ENCODE measurements at places on chromosomes 7 and 10.

DNA sequence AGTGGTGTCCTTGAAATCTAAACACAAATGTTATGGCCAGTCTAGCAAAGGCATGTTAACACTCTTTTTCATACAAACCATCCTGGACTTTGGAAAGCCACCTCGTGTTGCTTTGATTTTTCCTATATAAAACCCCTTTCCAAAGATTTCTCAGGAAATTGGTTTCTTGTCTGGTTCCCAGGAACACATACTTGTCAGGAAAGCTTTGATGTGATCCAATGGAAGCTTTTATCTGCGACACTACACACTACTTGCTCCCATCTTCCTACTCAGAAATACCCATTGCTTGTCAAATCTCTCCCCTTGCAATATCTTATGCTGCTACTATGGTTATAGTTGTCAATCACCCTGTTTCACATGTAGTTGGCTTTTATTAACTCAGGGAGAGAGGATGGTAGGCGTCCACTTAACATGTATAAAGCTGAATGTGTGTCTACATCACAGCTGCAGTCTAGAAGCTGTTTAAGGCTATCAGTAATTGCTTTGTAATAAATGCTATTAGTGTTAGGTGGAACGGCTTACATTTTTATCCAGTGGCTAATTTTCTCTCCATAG is 189.6 kb downstream of the GPAM start:
- DNase-seq = no peak

GRCh38 chr10:116849248-116850057 is at the start of gene ENO4:
ENO4 (plus strand) TSS chr10:116849499; CDS start chr10:116849567, 68 bp downstream.
- DNase-seq = peak; percentile 47

GRCh38 chr10:114575417-114576131 is 82.5 kb downstream of the ABLIM1 start:
- no peak for DNase-seq

DNA sequence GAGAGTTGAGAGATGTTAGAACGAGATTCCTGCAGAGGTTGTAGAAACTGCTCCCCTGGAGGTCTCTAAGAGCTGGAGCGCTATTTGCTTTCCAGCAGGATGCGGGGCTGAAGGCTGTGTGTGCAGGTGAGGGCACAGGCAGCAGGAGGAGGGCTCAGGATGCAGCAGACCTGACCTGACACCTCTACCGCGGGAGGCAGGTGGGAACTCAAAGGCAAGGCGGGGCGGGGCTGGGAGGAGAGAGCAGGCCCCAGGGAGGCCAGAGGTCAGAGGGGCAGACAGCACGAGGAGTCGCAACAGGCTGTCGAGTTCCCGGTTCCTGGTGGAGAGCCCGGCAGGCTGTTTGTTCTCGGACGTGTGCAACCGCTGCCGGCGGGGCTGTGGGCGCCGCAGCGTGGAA is 7.9 kb upstream of the CRTAC1 start:
- DNase-seq = no peak

DNA sequence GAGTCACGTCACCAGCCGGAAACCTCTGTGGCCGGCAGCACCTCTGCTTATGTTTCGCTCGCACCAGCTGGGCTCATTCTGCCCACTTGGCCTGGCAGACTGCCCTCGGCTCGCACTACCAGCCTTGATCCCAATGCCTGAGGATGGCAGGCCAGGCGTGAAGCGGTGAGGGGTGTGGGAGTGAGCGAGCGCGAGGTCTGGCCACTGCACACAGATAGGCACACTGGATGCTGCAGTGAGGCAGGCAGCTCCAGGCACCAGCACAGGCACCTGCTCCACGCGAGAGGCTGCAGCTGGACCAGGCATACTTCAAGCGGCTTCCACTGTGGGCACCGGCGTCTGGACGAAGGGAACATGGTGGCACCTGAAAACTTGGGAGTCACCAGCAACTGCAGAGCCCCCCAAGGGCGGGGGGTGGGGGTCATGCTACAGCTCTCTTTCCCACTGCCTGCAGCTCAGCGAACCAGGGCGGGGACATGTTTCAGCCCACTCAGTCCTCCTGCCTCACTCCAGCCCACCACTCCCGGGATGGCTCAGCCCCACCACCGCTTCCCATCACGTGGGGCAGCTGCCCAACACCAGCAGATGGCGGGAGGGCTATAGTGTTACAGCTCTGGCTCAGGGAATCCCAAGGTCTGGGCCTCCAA is 5.4 kb upstream of the DMTF1 start:
- no peak for DNase-seq

DNA sequence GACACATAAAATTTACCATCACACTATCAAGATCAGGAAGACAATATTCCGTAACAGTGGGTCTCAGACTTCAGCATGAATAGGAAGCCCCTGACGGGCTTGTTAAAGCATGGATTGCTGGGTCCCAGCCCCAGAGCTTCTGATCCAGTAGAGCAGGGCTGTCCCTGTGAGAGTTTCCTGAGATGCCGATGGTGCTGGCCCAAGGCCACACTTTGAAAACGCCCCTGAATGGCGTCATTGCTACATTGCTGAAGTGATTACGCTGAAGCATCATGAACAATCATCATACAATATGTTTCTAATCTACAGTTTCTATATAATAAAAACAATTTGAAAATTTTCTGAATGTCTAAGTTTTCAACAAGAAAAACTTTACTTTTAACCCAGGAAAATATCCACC is 38.0 kb upstream of the TMEM72 start:
- no peak for DNase-seq

DNA sequence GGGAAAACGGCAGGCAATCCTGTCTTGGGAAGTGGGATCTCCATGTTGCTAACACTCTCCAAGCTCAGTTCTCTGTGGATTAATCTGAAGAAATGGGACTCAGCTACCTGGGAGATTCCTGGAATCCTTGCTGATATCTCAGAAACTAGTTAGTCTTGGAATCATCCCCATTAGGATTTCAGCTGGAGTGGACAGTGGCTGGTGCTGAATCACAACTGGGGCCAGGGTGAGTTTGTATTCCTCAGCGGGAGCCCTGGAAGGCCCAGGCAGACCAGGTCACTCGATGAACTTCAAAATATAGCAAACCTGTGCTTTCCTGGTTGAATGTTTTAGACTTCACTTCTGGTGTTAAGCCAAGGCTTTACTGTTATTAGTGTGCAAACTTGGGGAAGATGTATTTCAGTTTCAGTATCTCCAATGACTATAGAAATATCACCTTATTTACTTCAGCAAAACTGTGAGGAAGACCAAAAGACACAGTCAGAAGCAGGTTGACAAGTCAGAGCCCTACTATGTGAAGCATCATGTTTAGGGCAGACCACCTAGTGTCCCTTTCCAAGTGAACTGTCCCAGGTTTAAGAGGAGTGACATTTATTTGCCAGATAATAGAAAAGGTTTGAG is 126.1 kb downstream of the AOAH start:
- DNase-seq = no peak

GRCh38 chr7:105270117-105270516 is 118.6 kb downstream of the SRPK2 start:
- DNase-seq = no peak

DNA sequence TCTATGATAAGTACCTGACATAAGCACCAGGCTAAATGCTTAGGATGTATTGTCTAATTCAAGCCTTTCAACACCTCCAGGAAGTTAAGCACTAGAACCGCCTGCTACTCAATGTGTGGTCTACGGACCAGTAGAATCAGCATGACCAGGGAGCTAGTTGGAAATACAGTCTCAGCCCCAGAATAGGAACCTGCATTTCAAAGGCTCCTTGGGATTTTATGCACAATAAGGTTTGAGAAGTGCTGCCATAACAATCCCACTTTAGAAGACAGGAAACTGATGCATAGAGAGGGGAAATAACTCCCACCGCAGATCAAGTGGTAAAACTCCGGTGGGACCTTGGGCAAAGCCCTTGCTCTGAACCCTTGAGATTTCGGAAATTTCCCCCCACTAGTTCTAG is 8.8 kb upstream of the DUSP5 start:
- no peak for DNase-seq

DNA sequence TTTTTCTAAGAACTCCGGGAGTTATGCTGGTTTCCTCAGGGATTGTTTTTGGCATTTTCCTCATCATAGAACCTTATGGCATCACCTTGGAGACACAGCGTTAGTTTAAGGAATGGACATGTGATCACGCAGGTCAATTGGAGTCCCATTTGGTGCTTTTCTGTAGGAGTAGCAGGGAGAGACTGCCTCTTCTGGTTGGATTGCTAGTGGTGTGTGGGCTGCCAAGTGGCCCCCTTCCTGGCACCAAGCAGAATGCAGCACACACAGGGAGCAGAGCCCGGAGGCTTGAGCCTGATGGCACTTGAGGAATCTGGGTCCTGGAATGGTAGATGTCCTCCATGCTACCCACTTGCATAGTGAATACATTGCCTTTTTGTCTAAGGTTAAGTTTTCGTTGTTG is 57.9 kb downstream of the SDK1 start:
- no peak for DNase-seq

GRCh38 chr10:34489411-34489810 is 325.7 kb downstream of the PARD3 start:
- no peak for DNase-seq

GRCh38 chr7:20503278-20503950 is 112.1 kb upstream of the ABCB5 start:
- DNase-seq = no peak

GRCh38 chr7:22801912-22802311 is 20.7 kb downstream of the TOMM7 start:
- DNase-seq = no peak

DNA sequence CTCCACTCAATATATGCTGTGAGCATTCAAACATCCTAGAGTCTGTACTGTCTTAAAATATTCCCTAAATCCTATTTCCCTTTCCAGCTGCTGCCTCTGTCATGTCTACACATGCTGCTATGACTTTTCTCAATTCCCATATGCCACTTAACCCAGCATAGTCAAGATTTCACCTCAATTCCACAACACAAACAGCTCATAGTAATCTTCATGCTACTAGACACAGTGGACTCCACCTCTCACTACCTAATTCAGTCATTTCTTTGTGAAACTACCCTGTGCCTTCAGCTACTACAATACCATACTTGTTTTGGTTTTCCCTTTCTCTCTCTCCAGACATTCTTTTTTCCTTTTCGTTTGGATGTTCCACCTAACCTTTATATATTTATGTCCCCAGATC is 45.5 kb downstream of the GSAP start:
- no peak for DNase-seq

GRCh38 chr7:140595468-140596092 is 45.0 kb downstream of the DENND2A start:
- no peak for DNase-seq

- DNase-seq = no peak
These were observed 177.4 kb downstream of the TCERG1L start for GRCh38 chr10:131134001-131134576.

- no peak for DNase-seq
These were observed 542 bp upstream of the ZNF394 start for GRCh38 chr7:99500637-99501009.

GRCh38 chr7:94591176-94591575 is 64.8 kb downstream of the SGCE start:
- no peak for DNase-seq

DNA sequence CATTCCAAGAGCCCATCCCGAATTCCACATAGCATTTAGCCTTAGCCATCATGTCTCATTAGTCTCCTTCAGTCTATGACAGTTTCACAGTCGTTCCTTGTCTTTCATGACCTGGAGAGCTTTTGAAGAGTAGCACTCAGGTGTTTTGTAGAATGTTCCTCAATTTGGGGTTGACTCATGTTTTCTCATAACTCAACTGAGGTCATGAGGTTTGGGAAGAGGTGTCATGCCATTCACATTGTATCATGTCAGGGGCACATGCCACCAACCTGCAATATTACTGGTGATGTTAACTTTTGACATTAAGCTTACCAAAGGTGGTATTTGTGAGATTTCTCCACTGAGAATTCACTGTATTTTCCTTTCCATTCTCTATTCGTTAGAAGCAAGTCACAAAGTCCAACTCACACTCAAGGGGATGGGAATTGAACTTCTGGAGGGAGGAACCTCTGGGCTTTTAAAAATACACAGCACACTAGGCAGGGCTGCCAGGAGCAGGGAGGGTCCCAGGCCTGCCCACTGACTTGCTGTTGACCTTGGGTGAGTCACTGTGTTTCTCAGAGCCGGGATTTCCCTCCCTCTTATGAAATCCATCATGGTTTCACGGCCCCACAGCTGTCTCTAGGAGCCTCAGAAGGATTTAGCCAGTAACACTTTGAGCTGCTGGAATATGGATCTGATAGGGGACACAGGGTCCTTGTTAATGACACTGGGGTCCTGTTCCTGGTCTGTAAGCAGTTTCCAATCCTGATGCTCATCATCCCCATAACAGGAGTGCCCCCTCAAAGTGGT is 74.4 kb upstream of the TCF7L2 start:
- DNase-seq = no peak

DNA sequence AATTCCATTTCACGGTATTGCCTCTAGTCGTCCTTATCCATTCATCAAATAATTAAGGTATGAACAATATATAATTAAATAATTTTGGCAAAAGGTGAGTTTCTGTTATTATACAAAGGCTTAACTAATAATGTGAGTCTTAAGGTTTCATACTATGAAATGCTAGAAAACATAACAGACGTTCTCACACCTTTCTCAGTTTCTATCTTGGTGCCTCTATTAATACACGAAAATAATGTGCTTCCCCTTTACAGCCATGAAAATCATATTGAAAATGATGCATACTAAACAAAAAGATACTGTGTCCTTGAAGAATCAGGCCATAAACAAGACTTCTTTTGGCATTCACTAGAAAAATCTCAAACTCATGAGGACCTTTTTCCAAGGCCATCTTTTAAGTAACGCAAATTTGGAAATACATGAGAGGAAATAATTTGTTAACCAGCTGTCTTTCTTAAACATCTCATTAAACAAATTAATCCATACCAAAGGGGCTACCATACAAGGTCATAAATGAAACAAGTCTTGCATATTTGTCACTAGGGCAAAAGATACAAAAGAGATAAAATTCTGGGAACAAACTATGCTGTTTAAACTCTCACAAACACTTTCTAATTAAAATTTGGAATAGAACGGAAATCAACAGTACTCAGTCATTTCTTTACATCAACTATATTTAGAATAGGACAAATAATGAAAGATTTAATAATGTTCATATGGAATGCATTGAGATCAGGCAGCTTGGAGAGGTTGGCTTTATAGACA is 53.9 kb upstream of the CAV2 start:
- DNase-seq = no peak

- DNase-seq = no peak
These were observed 26.9 kb upstream of the FKBP9 start for GRCh38 chr7:32930378-32930777.

DNA sequence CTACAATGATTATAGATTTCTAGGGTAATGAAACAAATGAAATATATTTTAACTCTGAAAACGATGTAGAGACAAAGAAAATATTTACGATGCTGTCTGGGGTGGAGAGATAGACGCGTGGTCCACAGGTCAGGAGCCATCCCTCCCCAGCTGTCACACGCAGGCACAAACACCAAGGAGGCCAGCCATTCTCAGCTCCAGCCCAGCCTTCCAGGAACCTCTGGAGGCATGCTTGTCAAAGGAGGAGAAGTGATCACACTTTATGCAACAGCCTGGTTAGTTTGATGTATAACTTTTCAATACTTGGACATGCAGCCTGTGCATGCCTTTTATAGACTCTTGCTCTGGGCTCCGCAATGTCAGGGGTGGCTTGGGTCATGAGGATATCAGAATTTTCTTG is 391.5 kb upstream of the MGMT start:
- no peak for DNase-seq

- DNase-seq = no peak
These were observed 119.0 kb upstream of the EEPD1 start for GRCh38 chr7:36034020-36034419.

GRCh38 chr10:69516316-69516715 is 56.9 kb downstream of the NEUROG3 start:
- DNase-seq = no peak
